ENCODE measurements at places on chromosomes 2 and 18.
A peak's percentile ranks its signal among the peaks of the same experiment; 100 is the strongest.

GRCh38 chr18:71075147-71075546, 786.3 kb downstream of the SOCS6 start:
- no peak for DNase-seq

GRCh38 chr2:196159221-196159892, 12.0 kb downstream of the STK17B start:
- no peak for DNase-seq

- no peak for DNase-seq
Observed at GRCh38 chr18:22091341-22091740, 78.0 kb upstream of the GATA6 start.

DNA sequence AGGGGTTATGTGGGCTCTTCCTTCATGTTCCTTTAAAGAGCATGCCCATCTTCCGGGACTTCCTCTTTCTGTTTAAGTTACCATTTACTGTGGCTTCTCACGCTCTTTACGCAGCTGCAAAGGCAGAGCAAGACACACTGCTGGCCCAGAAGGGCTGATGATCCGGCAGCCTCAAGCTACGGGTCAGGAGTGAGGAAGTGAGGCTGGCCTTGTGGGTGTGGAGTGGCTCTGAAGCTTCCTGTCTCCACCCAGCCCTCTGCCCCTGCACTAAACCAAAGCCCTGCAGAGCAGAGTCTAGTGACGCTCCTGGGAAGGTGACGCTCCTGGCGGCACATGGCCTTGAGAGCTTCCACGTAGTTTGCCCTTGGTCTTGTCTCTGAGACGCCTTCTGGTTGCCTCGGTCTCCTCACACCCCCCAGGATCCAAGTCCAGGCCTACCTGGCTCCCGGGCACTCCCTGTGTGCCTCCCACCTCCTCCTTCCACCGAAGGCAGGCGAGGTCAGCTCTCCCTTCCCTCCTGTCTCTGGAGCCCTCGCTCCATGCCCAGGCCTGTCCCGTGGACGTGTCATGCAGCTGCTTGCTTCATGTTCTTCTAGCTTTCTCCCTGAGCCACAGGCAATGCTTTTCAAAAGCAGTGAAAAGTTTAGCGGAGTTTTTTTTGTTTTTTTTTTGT, 50.3 kb downstream of the ARL4C start:
- DNase-seq = peak; percentile 67

DNA sequence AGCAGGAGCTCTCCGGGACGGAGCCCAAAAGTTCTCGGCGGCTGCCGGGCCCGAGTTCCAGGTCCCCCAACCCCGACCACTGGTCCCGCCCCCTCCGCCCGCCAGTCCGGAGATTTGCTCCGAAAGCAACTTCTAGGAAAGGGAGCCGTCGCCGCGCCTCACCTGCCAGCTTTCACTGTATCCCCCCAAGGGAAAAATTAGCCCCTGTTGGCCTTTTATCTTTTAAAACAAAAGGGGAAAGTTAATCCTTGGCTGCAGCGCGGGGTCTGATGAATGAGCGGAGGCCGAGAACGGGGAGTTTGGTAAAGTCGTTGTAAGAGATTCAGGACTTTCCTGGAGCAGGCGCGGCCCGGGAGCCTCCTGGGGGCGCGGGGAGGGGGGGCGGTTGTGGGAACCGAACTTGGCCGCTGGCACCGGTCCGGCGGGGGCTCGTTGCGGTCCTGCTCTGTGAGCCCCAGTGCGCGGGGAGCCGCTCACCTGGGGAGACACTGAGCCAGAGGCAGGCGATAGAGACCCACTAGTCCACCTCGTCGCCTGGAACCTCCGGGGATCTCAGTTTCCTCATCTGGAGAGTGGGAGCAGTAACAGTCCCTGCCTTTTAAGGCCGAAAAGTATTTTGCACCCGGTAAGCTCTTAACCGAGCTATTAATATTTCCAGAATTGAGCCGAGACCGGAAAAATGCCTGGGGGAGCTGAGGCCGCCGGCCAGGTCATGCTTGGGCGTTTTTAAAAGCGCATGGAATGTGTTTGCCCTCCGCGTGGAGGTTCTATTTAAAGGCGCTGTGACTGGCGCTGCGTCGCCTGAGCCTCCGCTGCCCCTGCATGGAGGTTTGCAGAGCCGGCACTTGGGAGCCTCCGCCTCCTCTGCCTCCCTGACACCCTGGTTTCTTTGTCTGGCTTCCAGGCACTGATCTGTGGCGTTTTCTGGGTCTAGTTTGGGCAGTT, 1.1 kb downstream of the EFHD1 start:
- DNase-seq = no peak

- DNase-seq = no peak
Observed at GRCh38 chr2:51971136-51971535, 939.2 kb upstream of the NRXN1 start.

DNA sequence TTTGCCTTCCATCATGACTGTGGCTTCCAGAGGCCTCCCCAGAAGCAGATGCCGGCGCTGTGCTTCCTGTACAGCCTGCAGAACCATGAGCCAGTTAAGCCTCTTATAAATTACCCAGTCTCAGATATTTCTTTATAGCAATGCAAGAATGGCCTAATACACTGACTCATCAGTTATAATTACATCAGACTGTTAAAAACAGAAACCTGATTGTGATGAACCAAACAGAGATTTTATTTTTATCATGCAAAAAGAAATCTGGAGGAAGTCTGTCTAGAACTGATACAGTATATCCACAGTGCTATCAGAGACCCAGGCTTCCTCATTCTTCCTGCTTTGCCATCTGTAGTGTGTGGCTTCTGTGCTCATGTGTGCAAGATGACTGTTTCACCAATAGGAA, 93.4 kb upstream of the MEX3C start:
- no peak for DNase-seq

DNA sequence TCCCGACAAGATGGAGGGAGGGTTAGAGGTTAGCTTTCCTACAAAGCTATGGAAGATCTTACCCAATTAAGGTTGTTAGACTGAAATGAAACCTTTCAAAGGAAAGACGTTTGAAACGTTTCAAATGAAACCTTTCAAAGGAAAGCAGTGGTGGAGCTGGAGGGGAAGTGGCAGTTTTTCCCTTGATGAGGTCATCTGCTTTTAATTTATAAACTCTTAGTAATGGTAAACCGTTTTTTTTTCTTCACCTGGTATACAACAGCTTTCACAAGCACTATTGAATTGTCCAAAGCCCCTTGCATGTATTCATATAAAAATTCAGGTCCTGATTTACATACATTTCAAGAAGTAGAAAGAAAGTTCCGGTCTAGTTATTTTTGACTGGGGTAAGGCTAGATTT, 7.4 kb downstream of the PMAIP1 start:
- no peak for DNase-seq

DNA sequence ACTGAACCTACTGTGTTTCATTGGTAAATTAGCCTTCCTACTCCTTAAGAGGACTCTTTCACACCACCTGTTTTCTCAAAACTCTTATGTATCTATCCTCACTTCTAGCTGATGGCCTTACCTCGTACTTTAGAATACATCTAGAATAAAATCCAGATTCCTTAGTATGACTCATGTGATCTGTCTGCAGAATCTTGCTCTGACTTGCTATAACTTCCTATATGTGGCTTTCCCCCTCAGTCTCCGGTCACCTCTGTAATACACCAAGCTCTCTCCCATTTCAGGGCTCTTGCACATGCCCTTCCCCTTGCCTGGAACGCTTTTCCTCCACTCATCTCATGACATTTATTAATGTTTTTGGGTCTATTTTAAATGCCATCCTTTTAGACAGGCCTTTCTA, 95.6 kb upstream of the LHCGR start:
- DNase-seq = no peak

GRCh38 chr2:9018534-9018933, 15.1 kb upstream of the MBOAT2 start:
- DNase-seq = peak; percentile 14

DNA sequence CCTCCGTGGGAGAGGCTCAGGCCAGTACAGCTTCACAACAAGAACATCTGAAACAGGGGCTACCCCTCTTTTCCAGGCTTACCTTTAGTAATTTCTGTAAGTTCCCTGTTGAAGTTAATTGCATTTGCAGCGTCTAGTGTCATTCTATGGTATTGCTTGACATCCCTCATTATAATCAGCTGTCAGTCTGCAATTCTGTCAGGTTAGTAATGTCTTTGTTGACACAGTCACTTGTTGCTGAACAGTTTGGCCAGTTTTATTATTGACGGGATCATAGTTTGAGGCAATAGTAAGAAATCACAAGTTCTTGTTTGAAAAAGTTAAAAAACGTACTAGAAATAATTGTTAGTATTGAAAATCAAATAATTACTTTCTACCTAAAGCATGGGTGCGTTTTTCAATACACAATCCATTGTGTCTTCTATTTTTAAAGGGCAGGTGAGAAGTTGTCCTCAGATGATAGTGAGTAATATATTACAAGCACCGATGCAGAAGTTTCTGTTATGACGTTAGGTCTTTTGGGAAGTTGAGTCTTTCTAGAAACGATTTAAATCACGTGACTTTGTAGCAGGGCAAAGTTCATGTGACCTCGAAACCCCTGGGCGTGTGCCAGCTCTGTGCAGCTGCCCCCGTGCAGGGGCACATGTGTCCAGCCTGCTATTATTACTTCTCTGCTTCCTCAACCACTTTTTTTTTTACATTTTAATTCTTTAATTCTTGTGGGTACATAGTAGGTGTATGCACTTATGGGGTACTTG, 49.5 kb upstream of the MBP start:
- DNase-seq = peak; percentile 25

GRCh38 chr2:226746196-226746800, 53.3 kb downstream of the IRS1 start:
- no peak for DNase-seq

GRCh38 chr2:158477202-158477601, 20.4 kb downstream of the PKP4 start:
- no peak for DNase-seq

DNA sequence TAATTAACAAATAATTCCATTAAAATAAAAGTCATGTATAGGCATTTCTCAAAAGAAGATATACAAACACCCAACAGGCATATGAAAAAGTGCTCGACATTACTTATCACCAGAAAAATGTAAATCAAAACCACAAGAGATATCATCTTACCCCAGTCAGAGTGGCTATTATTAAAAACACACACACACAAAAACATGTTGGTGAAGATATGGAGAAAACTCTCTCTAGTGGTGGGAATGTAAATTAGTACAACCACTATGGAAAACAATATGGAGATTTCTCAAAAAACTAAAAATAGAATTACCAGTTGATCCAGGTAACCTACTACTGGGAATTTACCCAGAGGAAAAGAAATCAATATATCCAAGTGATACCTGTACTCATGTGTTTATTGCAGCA, 966.3 kb upstream of the POU3F3 start:
- DNase-seq = no peak

DNA sequence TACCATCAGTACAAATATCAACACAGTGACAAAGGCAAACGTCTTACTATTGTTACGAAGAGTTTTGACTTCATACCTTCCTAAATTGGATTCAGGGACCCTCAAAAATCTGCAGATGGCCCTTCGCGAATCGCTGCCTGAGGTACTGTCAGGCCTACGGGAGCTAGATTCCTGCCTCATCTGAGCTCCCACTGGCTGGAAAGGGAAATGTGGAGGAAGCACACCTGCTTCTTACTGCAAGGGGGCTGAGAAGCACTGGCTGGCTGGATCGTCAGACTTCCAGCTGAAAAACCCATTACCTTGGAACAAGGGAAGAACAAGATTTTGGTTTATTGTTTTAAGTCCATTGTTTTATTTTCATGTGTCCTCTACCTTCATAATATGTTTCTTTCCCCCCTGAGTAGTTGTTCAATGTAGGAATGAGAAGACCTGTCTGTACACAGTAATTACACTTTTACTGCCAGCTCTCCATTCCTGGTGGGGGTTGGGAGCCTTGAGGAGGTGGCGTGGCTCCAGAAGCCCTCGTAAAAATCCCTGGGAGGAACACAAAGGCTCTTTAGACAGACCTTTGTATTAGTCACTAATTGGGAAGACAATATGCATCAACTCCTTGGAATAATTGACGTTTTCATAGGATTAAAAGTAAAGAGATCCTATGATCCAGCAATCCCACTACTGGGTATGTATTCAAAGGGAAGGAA, 124.1 kb upstream of the NOSTRIN start:
- no peak for DNase-seq

DNA sequence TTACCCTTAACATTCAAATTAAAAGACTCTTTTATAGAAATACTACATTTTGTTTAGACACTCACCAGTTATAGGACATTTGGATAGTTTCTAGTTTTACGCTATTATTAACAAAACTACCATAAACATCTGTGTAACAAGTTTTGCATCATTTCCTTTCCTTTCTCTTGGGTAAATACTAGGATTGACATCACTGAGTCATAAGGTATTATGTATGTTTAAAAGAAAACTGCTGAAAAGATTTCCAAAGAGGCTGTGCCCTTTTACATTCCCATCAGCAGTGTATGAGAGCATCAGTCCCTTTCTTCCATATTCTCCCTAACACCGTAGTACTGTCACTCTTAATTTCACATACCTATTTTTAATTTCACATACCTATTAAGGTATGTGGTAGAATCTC, 130.6 kb downstream of the USP34 start:
- DNase-seq = no peak

- DNase-seq = no peak
Observed at GRCh38 chr2:162967811-162968210, 129.2 kb upstream of the KCNH7 start.

- DNase-seq = no peak
Observed at GRCh38 chr2:11656671-11657101, 13.3 kb downstream of the NTSR2 start.

- no peak for DNase-seq
Observed at GRCh38 chr2:10022966-10023662, 20.2 kb upstream of the KLF11 start.

DNA sequence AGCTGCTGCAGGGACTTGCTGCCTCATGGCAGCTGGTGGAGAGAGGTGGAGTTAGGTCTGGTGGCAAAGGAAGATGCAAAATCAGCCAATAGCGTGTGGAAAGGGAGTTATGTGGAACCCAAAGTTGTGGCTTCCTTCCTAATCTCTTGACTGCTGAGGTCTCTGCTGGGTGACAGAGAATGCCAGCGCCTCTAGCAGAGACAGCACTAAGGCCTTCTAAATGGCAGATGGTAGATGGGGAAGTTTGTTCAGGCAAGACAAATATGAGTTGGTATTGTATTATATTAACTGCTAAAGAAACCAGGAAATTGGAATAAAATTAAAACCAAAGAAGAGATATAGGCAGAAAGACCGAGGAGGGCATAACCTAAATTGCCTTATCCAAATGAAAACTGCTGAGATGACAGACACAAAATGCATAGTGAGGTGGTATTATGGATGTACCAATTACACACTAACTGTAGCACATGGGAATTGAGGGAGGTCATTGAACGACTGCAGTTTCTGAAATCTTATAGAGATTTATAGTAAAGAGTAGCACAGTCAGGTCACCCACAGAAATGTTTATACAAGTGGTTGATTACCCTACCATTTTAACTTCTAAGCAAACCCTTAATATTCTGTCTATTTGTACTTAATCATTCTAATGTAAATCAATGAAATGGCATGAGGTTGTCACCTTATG, 246.6 kb upstream of the SESTD1 start:
- no peak for DNase-seq

DNA sequence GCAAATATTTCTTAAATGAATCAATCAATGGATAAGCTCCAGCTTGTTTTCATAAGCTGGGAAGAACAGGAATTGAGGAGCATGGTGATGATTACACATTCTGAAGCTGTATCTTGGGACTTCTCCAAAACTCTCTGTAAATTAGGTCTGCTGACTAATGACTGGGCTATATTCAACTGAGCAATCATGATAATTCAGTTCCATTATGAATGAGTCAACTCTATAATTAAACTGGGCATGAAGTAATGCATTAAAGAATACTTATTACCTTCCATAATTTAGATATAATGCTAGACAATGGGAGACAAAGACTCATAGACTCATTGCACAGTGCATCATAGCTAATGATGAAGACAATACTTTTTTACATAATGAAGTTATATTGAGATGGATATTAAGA, 207.4 kb downstream of the CBLN2 start:
- no peak for DNase-seq

GRCh38 chr2:173195100-173195499, 119.5 kb downstream of the MAP3K20 start:
- no peak for DNase-seq

Data from RPMI8226 (cell line).